GM23248 (cell line): ENCODE measurements at places on chromosomes 1 and 21. TPM values are rescaled to one million over a fixed set of nuclear protein-coding genes. Genes with fewer than 3 reads are reported as not detected.

DNA sequence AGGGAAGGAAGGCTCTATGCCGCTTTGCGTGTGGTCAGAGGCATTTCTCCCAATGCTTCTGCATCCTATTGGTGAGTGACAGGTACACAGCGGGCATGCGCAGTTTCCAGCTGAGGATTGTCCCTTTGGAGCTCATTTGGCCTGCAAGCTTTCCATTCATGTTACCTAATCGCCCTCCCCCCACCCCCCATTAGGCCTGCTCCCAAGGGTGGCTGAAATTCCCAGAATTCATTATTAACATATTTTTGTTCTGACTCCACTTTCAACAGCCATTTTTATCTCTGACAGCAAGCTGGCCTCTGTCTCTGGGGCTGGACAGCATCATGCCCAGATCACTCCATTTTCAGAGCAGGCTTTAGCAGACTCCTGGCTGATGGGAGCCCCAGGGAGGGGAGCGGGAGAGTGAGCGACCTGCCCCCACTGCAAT, 25.6 kb downstream of the MIS18A start:
- peak; percentile 50 for DNase-seq

GRCh38 chr1:236870721-236871120, 75.6 kb downstream of the MTR start:
- DNase-seq, result no peak

- no peak for DNase-seq
Observed at GRCh38 chr1:26259578-26259977, 20.3 kb upstream of the SH3BGRL3 start.

AUNIP gene
- polyA plus RNA-seq, result 2.3 and 3.2 TPM in 2 replicates

GRCh38 chr1:99110140-99111041, 105.7 kb upstream of the PLPPR5 start:
- DNase-seq, result no peak

- DNase-seq, result peak; percentile 90
Observed at GRCh38 chr1:184910691-184911091, 63.6 kb downstream of the NIBAN1 start.

DNA sequence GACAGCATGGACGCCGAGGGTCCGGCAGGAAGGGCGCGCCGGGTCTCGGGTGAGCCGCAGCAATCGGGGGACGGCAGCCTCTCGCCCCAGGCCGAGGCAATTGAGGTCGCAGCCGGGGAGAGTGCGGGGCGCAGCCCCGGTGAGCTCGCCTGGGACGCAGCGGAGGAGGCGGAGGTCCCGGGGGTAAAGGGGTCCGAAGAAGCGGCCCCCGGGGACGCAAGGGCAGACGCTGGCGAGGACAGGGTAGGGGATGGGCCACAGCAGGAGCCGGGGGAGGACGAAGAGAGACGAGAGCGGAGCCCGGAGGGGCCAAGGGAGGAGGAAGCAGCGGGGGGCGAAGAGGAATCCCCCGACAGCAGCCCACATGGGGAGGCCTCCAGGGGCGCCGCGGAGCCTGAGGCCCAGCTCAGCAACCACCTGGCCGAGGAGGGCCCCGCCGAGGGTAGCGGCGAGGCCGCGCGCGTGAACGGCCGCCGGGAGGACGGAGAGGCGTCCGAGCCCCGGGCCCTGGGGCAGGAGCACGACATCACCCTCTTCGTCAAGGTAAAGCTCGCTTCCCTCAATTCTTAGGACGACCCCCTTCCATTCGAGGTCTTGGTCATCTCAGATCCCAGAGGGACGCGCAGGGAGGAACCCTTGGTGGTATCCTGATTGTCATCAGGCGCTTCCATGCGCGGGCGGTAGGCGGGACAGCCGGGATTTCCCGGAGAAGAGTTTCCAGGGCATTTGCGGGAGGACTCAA, 1.6 kb downstream of the CLIC6 start:
- peak; percentile 49 for DNase-seq

GRCh38 chr1:156388174-156389137, 19.4 kb downstream of the RHBG start:
- peak; percentile 23 for DNase-seq

OXCT2 gene
- polyA plus RNA-seq, result 0.37 and 0.69 TPM in 2 replicates

DNA sequence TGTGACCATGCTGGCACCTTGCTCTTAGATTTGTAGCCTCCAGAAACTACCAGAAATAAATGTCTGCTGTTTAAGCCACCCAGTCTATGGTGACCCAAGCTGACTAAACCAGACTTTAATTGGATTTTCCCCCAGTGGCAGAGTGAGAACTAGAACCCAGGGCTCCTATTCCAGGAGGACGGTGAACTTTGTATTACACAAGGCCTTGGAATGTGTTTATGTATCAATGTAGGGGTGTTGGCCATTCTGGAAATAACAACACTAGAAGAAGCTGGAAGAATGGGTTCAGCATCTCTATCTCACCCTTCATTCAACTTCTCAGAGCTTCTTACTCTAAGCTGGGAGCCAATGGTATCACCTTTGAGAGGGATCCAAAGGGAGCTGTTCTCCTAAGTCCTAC, 37.0 kb downstream of the ARHGEF11 start:
- DNase-seq, result peak; percentile 25

PWP2 gene
- polyA plus RNA-seq, result 11.2 and 12.8 TPM in 2 replicates

GRCh38 chr1:6599141-6599975, 3.3 kb downstream of the KLHL21 start:
- DNase-seq, result peak; percentile 48

SLC30A10 gene
- not detected in 2 replicates for polyA plus RNA-seq

SPRR2A gene
- polyA plus RNA-seq, result not detected in 2 replicates

GRCh38 chr1:209556162-209556690, 27.3 kb upstream of the CAMK1G start:
- DNase-seq, result no peak

DCST1 gene
- not detected in 2 replicates for polyA plus RNA-seq

- DNase-seq, result no peak
Observed at GRCh38 chr1:188660572-188660971, 1817.1 kb downstream of the BRINP3 start.

- DNase-seq, result no peak
Observed at GRCh38 chr1:37068260-37068659, 33.9 kb upstream of the GRIK3 start.

DNA sequence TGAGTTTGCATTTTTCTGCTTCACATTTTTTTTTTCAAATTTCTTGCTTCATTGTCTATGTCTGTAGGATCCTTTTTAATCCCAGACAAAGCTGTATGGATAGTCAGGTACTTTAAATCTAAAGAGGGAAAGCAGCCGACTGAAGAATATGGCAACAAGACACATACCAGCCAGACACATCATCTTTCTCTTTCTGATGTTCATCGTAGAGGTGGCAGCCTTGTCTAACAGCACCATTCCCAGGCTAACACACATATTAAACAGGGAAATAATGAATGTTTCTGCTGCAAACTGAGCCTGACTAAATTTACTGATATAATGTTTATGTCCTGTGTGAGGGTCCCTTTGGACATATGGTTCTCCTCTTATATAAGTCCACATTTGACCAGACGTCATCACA, 3.7 kb upstream of the TEKT2 start:
- peak; percentile 50 for DNase-seq

DNA sequence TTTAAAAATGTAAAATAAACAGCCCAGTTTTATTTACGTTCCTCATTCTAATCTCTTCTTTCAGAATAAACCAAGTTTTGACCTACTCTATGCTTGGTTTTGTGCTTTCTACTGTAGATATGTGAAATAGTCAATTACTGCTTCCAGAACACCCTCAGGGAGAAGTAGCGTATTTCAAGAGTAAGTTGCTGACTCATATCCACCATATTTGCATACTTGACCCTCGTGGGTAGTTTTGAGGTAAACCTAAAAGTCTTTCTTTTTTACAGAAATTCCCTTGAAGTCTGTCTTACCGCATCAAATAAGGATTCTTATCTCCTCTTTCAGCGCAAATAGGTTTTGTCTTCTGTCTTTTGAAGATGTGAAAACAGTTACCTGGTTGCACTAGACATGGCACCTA, 1.4 kb upstream of the OR2L3 start:
- no peak for DNase-seq
